Esophagus squamous epithelium (tissue), 5 donors: ENCODE measurements at places on chromosomes 7 and 10.

DNA sequence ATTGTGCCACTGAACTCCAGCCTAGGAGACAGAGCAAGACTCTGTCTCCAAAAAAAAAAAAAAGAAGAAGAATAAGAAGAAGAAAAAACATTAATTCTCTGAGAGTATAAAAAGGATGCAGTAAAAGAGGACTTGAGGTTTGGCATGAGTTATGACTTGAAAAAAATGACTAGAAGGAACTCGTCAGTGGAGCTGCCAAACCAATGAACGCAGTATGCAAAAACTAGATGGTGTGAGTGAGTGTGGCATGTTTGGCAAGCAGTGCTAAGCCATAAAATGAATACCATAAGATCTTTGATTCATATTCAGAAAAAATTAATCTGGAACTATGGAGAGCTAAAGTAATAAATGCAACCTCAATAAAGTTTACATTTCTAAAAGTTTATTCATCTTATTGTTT, 68.6 kb upstream of the MEOX2 start:
- H3K4me3 ChIP-seq: no peak overlapping the region
- H3K36me3 ChIP-seq: no peaks in the 10 kb centered on the region
- no peak for DNase-seq
- no peaks in the 10 kb centered on the region for H3K27me3 ChIP-seq
- H3K27ac ChIP-seq: no peak overlapping the region
- H3K4me1 ChIP-seq: peaks cover 3% of the 10 kb centered on the region

GRCh38 chr7:96189129-96189820, 132.6 kb downstream of the SLC25A13 start:
- no peak overlapping the region for H3K27ac ChIP-seq
- no peak for DNase-seq
- peaks cover 81% of the 10 kb centered on the region for H3K36me3 ChIP-seq

GRCh38 chr10:45040921-45041542, 40.3 kb downstream of the ZNF22 start:
- no peaks in the 10 kb centered on the region for H3K4me1 ChIP-seq
- H3K27me3 ChIP-seq: no peaks in the 10 kb centered on the region
- H3K4me3 ChIP-seq: no peak overlapping the region

- H3K4me1 ChIP-seq: peaks cover 5% of the 10 kb centered on the region
- H3K27ac ChIP-seq: no peak overlapping the region
- no peak overlapping the region for H3K4me3 ChIP-seq
- H3K27me3 ChIP-seq: no peaks in the 10 kb centered on the region
- H3K36me3 ChIP-seq: no peaks in the 10 kb centered on the region
- no peak for DNase-seq
Observed at GRCh38 chr7:43625980-43626379, 43.1 kb downstream of the STK17A start.

GRCh38 chr7:78326876-78327275, 528.3 kb downstream of the PHTF2 start:
- H3K27me3 ChIP-seq: no peaks in the 10 kb centered on the region
- DNase-seq: no peak
- no peak overlapping the region for H3K4me3 ChIP-seq
- no peaks in the 10 kb centered on the region for H3K36me3 ChIP-seq
- H3K4me1 ChIP-seq: no peaks in the 10 kb centered on the region

GRCh38 chr10:48924988-48925387, 14.7 kb downstream of the LRRC18 start:
- H3K27ac ChIP-seq: no peak overlapping the region
- H3K4me1 ChIP-seq: no peaks in the 10 kb centered on the region
- no peaks in the 10 kb centered on the region for H3K36me3 ChIP-seq
- no peak for DNase-seq
- H3K27me3 ChIP-seq: no peaks in the 10 kb centered on the region

DNA sequence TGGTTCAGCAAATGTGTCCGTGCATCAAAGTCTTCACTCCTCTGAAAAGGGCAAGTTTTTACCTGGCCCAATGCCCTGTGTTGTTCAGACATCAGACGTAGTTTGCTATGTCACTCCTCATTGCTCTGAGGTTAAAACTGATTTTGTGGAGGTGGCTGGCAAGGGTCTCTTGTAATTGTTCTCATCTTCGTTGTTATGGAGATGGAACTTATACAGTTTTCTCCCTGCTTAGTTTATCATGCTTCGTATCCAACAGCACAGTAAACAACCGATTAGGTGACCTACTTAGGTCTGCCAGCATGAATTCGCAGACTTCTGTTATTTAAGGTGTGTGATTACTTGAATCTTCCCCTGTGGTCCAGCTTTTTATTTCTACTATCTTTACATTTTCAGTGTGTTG, 274.1 kb upstream of the SMIM30 start:
- H3K27ac ChIP-seq: no peak overlapping the region
- H3K27me3 ChIP-seq: no peaks in the 10 kb centered on the region
- no peak for DNase-seq

- no peaks in the 10 kb centered on the region for H3K27me3 ChIP-seq
- H3K36me3 ChIP-seq: no peaks in the 10 kb centered on the region
- H3K27ac ChIP-seq: no peak overlapping the region
- no peak for DNase-seq
- H3K4me1 ChIP-seq: no peaks in the 10 kb centered on the region
Observed at GRCh38 chr7:14385074-14385473, 395.6 kb upstream of the ETV1 start.

GRCh38 chr10:101759309-101760247, 16.3 kb downstream of the FGF8 start:
- DNase-seq: no peak
- no peak overlapping the region for H3K4me3 ChIP-seq
- no peaks in the 10 kb centered on the region for H3K4me1 ChIP-seq
- no peak overlapping the region for H3K27ac ChIP-seq

- no peaks in the 10 kb centered on the region for H3K36me3 ChIP-seq
- DNase-seq: no peak
- H3K27me3 ChIP-seq: no peaks in the 10 kb centered on the region
- no peak overlapping the region for H3K27ac ChIP-seq
- H3K4me1 ChIP-seq: no peaks in the 10 kb centered on the region
Observed at GRCh38 chr7:117435475-117436043, 8.3 kb upstream of the ASZ1 start.

DNA sequence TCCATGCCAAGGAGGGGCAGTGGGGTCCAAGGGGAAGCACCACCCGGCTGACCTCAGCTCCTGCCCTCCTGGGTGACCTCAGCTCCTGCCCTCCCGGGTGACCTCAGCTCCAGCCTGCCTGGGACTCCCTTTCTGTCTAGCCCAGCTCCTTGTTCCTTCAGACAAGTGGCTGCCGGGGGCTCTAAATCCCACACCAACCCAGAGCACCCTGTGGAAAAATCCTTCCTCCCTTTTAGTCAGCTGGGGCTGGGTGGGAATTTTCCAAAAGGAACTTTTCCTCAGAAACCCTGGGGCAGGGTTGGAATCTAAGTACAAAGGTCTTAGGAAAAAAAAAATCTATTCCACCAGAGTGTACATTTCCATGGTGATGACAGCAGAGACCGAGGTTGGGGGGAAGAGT, 36.3 kb downstream of the AKR1B1 start:
- no peak overlapping the region for H3K4me3 ChIP-seq
- peaks cover 3% of the 10 kb centered on the region for H3K4me1 ChIP-seq
- DNase-seq: no peak

DNA sequence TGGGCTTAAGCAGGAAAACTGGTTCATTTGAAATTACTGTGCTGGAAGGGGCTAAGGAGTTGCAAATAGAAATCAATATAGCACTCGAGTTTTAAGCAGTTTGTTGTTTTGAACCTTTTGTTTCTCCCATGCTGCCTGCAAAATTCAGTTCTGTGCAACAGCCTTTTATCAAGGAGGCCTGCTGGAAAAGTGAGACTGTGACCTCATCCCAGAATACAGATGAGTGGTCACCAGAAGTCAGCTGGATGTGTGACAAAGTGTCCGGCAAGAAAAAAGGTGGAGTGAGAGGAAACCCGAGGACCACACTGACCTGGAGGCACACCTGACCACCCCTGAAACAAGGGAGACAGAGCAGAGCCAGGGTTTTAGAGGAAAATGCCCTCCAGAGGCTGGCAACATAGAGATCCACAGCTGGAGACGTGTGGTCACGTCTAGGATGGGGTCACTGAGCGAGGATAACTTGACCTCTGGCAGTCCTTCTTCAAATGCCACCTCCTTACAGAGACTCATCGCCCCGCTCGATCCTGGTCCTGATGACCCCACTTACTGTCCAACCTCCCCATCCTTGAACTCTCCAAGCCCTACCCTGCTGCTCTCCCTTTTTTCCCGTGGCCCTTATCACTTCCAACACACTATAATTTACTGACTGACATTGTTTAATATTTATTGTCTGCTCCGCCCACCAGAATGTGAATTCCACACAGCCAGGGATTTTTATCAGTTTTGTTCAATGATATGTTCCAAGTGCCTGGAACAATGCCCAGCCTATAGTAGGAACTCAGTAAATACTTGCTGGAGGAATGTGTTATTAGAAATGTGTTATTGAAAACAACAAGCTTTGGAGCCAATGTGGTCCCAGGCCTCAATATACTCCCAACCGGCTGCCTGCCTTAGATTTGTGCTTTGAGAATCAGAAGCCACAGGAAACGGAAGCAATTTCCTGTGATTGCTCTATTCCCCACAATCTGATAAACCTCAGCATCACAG, 243.8 kb downstream of the GLI3 start:
- no peak for DNase-seq
- H3K4me1 ChIP-seq: peaks cover 17% of the 10 kb centered on the region
- no peaks in the 10 kb centered on the region for H3K36me3 ChIP-seq
- no peaks in the 10 kb centered on the region for H3K27me3 ChIP-seq

DNA sequence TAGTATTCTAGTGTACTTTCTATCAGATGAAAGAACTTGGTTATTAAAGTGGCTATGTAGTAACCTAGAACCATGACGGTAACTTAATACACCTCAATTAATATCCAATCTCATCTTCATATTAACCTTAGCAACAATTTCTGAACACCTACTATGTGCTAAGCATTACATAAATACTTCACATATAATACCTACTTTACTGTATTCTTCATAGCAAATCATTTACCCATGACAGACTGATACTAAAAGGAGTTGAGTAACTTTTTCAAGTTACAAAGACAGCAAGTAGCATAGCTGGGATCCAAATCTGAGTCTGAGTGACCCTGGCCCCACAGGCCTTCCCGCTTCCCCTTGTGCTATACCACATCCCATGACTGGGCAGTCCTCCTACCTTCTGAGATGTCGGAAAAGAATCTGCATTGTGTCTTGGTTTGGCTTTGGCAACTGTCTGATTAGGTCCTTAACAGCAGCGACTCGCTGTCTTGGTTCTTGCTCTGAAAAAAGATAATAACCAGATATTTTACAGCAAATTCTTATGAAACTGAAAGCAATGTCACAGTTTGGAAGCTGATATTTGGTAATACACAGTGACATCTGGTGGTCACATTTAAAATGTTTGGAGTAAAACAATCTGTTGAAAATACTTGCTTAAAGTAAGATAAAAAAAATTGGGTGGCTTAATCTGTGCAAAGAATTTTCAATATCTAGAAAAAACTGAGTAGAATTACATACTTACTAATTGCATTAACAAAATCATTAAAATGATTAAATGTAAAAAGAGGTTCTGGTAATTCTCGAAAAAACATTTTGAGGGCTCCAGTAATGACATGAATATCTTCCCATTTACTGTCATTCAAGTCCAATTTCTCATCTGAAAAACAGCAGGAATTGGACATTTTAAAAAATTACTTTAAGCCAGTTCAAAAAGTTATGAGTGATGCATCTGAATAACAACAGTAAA, 120.1 kb downstream of the ARHGAP12 start:
- H3K27me3 ChIP-seq: no peaks in the 10 kb centered on the region
- no peak overlapping the region for H3K4me3 ChIP-seq
- peak overlapping the region; percentile 36 for H3K27ac ChIP-seq
- peaks cover 48% of the 10 kb centered on the region for H3K36me3 ChIP-seq

DNA sequence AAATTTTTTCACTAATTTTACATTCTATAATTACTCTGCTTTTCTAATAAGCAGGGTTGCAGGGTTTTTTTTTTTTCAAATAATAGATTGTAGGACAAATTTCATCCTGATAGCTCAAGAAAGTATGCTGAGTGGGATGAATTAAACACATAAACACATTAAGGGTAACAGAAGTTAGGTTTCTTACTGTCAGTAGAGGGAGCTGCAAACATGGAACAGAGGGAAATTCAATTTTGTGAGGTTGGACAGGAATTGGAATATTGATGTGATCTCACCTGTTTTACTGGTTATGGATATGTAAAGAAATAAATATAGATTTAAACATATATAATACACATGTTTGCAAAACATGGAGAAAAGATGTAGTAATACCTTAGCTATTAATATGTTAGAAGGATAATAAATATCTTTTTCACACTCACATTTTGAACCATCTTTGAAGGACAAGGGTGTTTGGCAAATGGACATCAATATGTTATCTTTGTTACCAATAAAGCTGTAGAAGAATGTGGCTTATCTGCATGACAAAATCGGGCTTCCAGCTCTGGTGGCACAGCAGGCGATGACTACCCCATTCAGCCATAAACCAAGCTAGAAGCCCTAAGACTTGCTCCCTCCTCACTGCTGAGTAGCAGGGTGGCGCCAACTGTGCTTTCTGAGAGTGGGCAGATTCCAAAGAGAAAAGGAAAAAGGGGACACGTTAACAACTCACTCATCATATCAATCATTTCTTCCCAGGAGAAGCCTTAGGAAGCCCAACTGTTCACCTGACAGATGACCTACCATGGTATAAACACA, 1257.4 kb downstream of the GATA3 start:
- no peaks in the 10 kb centered on the region for H3K4me1 ChIP-seq
- H3K27ac ChIP-seq: no peak overlapping the region
- H3K27me3 ChIP-seq: no peaks in the 10 kb centered on the region
- H3K36me3 ChIP-seq: no peaks in the 10 kb centered on the region

GRCh38 chr10:133474027-133474426, 20.3 kb downstream of the SCART1 start:
- DNase-seq: no peak
- H3K4me1 ChIP-seq: no peaks in the 10 kb centered on the region
- H3K27ac ChIP-seq: no peak overlapping the region
- H3K4me3 ChIP-seq: no peak overlapping the region
- H3K27me3 ChIP-seq: no peaks in the 10 kb centered on the region

- no peak overlapping the region for H3K27ac ChIP-seq
- H3K36me3 ChIP-seq: no peaks in the 10 kb centered on the region
- H3K27me3 ChIP-seq: no peaks in the 10 kb centered on the region
- H3K4me1 ChIP-seq: no peaks in the 10 kb centered on the region
- DNase-seq: no peak
Observed at GRCh38 chr7:143243614-143244013, 19.6 kb upstream of the GSTK1 start.

DNA sequence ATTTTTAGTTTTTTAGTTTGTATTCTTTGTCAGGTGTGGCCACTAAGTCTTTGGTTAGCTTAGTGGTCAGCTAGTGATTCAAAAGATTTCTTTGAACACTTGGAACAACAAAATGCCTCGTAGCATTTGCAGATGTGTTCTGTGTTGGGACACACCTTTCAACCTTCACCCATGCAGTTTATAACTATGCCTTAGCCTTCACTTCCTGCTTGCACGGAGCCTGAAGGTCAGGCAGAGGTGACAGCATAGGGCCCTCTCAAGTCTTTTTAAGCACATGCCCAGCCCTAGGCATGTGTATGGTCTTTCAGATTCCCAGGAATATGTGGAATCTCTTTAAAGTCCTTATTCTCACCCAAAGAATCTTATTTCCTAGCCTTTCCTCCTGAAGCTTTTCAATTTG, 17.6 kb downstream of the PLAC9 start:
- H3K27ac ChIP-seq: no peak overlapping the region
- H3K36me3 ChIP-seq: peaks cover 79% of the 10 kb centered on the region
- H3K27me3 ChIP-seq: no peaks in the 10 kb centered on the region
- no peak overlapping the region for H3K4me3 ChIP-seq

GRCh38 chr7:144907577-144907976, 71.7 kb upstream of the TPK1 start:
- no peak overlapping the region for H3K4me3 ChIP-seq
- H3K4me1 ChIP-seq: no peaks in the 10 kb centered on the region
- no peak overlapping the region for H3K27ac ChIP-seq
- DNase-seq: no peak

- no peaks in the 10 kb centered on the region for H3K27me3 ChIP-seq
- H3K27ac ChIP-seq: no peak overlapping the region
- DNase-seq: no peak
- H3K4me1 ChIP-seq: peaks cover 18% of the 10 kb centered on the region
Observed at GRCh38 chr10:24711465-24711864, 12.2 kb downstream of the ARHGAP21 start.
